ENCODE measurements at places on chromosomes 5 and 9.

- DNase-seq: no peak
These were observed 115.3 kb downstream of the TLE4 start for GRCh38 chr9:79687131-79687447.

DNA sequence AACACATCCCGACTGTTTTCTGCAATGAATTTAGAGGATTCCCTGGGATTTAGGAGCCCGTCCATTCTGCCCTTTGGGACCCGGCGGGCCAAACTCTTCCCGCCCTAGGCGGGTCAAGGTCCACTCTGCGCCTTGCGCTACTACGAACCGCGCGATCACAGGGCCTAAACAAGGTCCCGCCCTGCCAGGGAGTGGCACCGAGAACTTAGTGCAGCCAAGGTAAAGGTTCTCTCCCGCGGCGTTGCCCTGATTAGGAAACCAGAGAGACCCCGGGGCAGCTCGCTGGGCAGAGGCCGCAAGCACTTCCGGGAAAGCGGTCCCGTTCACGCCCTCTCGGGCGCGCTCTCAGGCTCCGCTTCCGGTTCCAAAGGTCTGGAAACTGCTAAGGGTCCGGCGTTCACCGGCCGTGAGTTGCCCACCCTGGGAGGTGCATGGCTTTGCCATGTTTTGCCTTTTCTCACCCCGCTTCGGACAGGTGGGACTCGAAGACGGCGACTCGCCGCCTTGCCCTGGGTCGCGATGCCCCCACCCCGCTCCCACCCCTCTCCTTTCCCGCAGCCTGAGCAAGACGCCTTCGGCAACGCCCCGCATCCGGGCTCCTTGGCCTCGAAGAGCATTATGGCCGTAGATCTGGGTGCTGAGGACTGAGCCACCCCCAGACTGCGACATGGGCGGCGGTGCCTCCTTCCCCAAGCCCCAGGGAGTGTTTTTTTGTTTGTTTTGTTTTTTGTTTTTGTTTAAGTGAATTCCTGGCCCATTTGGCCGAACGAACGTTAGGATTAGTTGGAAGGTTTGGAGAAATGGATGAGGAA is 23.4 kb downstream of the HNRNPK start:
- peak; percentile 67 for DNase-seq

- peak; percentile 57 for DNase-seq
These were observed 174.9 kb downstream of the ROR2 start for GRCh38 chr9:91775011-91775707.

- peak; percentile 95 for DNase-seq
These were observed 14.6 kb downstream of the NREP start for GRCh38 chr5:111742177-111742994.

DNA sequence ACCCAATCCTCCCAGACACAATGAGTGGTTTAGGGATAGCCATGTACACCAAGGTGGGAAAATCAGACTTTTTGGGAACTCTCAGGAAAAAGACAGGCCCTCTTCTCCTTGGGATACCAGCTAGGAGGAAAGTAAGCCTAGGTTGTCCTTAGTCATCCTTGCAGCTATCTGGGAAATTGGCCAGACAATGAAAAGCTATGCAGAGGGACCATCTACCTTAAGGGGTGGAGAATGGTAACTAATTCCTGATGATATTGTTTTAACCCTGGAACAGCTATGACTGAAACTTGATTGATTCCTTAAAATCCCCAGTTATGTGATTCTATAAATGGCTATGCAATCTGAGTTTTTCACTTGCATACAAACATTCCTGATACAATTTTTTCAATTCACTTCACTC is 88.9 kb upstream of the BNC2 start:
- DNase-seq: peak; percentile 78

DNA sequence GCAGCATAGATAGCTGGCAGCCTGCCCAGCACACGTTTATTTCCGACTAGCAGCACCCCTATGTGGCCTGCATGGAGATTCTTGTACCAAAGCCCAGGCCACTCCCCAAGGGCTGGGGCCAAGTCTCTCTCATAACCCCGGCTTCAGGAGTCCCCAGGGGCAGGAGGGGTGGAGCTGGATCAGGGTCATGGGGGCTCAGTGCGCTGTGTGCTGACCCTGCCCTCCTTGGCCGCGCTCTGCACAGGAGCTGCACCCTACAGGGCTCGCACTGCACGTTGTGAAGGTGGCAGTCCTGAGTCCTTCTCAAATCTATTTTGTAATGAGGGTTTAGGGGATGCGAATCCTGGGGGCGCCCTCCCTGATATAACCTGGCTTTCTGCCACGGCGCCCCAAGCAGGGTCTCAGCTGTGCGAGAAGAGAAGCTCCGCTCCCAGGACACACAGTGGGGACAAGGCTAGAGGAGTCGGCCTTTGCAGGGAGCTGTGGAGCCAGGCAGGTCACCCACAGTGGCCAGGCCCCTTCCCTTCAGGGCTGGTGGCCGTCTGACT is 28.6 kb downstream of the NKD2 start:
- DNase-seq: no peak
